ENCODE measurements at places on chromosomes 12 and 14. TPM values are rescaled to one million over a fixed set of nuclear protein-coding genes. Genes with fewer than 3 reads are reported as not detected.

DNA sequence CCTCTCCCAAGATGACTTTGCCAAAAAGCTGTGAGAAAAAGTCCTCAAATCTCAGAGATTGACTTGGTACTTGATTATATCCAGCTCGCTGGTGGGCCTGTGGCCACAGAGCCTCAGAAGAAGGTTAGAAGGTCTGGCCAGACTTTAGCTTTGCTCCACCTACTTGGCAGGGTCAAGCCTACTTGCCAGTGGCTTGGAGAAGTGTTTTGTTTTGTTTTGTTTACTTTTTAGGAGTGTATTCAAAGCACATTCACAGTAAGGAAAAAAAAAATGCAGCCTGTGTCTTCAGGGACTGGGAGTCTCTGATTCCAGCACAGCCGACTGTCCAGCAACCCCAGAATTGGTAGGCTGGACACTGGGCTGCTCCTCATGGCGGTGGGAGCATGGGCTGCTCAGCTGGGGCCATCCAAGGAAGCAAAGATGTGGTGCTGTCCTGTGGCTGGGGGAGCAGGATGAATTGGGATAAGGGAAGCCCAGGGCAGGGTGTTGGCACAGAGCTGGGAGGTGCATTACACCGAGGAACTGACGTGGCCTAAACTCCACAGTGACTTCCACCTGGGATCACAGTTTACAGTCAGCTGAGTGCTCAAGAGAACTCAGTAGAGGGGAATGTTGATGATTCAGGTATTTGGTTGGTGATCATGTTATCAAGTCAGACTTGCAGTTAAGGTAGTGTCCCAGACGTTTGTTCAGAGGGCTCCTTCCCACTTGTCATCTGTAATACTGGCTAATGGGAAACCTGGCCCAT, 73.5 kb downstream of the PPP2R5C start:
- no peak for DNase-seq

GRCh38 chr14:68409387-68409786, 383.5 kb downstream of the ZFP36L1 start:
- no peak for DNase-seq

Gene SSPN
- 11.9 TPM for total RNA-seq

DNA sequence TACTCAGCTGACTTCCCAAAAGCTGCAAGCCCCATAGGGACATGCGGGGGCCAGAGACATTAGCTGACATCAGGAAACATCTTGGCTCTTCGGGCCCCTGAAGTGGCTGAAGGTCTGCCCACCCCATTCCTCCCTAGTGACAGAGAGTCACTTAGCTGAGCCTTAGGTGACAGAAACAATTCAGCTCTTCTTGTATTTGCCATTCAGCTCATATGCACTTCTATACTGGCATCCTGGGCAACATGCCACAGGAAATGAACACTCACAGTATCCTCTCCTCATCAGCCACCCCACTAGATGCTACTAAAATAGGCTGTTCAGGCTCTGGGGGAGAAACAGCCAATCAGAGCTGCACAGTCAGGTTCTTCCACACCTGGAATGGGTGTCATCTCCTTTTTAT, 3.4 kb downstream of the DCTN2 start:
- DNase-seq, result no peak

GRCh38 chr14:105144666-105145380, 23.8 kb downstream of the JAG2 start:
- DNase-seq, result no peak

Gene KRT78
- total RNA-seq, result not detected

All from pancreas (tissue), 10 donors.